Stimulated activated CD4-positive, alpha-beta T cell treated with anti-CD3 and anti-CD28 coated beads, Interleukin-2, amount 100 ng/mL, for 48 hours (primary cell): ENCODE measurements at places on chromosomes 11 and 22.
A peak's percentile ranks its signal among the peaks of the same experiment; 100 is the strongest.

DNA sequence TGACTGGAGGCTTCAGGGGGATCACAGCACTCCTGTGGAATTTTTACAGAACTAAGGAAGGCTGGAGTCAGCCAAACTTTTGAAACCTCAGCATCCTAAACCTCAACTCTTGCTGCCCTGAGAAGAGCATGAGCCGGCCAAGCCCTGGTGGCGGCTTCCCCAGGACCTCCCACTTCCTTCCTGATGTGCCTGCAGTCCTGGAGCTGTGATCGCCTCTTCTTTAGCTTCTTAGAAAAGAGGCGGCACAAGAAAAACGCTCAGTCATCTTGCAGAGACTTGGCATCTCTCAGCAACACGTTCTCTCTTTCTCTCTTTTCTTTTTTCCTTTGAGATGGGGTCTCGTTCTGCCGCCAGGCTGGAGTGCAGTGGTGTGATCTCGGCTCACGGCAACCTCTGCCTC, 40.4 kb upstream of the AMPD3 start:
- DNase-seq, result no peak

DNA sequence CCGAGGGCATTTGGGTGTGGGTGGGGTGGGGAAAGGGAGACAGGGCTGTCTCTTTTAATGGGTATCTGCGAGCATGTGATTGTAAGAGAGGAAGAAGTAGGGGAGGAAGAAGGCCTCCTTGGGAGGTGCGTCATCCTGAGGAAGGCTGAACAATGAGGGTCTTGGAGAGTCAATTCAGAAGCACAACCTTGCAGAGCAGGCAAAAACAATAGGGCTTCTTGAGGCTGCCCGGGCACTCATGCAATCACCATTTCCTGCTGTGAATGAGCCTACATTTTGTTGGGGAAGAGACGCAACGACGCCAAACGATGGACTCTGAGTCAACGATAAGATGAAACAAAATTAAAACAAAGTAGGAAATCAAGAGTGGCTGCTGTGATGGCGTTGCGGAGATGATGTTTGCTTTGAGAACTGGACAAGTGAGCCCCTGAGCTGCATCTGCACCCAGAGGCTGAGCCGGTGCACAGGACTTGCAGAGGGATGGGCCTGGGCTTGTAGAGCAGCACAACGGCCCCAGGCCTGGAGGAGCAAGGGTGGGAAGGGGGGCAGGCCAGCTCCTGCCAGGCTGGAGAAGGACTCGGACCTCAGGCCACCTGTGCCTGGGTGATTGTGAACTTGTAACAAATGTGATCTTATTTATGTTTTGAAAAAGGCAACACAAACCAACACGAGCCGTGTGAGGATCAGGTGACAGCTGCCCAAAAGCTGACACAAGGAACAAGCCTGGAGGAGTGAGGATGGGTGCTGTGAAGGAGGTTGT, 92.3 kb upstream of the B3GAT1 start:
- DNase-seq, result no peak

DNA sequence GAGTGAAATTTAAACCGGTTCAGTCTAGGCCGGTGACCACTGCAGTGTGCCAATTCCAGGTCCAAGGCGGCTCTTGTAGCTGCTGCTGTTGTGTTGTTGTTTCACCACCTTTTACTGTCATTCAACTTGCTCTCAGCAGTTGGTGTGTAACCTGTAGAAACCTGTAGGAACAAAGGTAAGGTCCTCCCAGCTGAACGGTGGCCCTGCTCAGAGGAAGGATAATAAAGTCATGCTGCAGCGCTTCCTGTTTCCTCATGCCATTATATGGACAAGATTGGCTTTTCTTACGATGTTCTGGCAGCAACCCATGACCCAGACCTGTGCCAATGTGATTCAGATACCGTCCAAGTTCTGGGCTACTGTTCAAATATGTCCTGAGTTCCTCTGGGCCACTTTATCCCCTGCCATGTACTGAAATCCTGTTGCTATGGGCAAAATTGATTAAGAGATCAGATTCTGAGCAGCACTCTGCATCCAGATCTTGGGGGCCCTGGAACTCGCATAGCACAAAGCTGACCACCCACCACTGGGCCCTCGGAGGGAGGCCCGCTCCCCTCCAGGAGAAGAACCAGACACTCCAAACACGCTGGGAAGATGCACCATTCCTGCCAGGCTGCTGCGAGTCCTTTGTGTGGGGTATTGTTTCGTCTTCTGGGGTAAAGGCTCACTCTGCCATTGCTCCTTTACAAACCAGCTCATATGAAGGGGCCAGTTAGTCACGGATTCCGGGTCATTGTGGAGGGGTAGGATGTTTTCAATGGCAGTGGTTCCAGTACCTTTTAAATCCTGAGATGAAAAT, 13.2 kb downstream of the FAM181B start:
- no peak for DNase-seq

- no peak for DNase-seq
These were observed 59.6 kb upstream of the PPARA start for GRCh38 chr22:46090631-46091201.

DNA sequence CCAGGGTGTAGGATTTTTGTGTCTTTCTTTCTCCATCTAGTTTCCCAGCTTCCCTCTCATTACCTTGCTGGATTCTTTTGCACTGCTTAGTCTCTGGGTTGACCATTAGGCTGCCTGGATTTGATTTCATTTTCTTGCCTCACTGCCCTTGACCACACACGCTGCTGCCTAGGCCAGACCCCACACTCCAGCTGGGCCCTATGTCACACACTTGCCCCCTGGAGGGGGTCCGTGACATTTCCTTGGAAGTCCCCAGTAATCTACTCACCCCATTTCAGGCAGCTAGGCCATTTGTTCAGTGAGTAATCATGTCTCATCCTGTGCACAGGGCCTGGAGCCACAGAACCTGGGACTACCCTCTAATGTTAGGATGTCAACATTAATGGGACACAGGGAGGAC, 81.9 kb upstream of the SPON1 start:
- no peak for DNase-seq

DNA sequence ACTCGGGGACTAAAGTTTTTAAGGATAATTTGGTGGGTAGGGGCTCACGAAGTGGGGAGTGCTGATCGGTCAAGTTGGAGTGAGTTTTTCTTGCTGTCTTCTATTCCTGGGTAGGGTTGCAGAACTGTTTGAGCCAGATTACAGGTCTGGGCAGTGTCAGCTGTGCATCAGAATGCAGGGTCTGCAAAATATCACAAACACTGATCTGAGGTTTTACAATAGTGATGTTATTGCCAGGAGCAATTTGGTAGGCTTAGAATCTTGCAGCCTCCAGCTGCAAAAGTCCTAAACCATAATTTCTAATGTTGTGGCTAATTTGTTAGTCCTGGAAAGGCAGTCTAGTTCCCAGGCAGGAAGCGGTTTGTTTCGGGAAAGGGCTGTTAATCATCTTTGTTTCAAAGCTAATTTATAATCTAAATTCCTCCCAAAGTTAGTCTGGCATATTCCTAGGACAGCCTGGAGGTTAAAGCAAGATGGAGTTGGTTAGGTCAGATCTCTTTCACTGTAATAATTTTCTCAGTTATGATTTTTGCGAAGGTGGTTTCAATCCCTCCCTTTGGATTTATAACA, 39.7 kb upstream of the CALCA start:
- no peak for DNase-seq

DNA sequence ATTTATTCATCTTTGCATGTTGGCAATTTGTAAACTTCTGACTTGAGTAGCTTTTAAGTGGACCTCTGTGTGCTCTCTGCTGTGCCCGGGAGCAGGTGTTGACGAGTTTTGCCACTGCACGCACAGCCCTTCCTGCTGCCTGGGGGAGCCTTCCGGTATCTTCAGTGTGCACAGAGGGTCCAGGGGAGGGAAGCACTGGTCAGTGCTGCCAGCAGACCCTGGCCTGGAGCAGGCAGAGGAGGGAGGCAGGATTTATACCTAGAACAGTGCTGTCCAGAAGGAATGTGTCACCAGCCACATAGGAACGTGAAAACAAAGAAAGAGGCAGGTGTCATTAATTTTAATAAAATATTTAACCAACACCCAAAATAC, 403.6 kb downstream of the TBC1D22A start:
- DNase-seq, result no peak

- DNase-seq, result no peak
These were observed 11.5 kb upstream of the KCTD14 start for GRCh38 chr11:78034623-78035022.

GRCh38 chr11:119307974-119308373, 9.0 kb downstream of the MCAM start:
- no peak for DNase-seq

GRCh38 chr22:33535937-33536875, 384.1 kb downstream of the LARGE1 start:
- no peak for DNase-seq

DNA sequence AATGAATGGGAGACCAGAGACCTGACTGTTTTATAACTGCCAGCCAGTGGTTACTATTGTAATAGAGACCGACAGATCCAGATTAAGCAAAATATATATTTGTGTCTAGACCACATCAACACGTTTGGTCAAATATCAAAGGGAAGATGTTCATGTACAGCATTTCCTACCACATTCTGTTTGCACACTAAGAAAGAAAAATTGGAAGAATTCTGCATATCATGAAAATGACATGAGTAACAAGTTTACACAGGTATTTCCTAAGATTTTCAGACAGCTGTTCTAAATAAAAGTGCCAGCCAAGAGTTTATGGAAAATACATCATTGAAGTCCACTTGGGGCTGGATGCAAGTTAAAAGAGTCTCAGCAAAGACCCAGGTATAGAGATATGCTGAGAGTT, 145.5 kb upstream of the ANO3 start:
- no peak for DNase-seq

GRCh38 chr11:95736809-95737208, 52.8 kb downstream of the FAM76B start:
- DNase-seq, result no peak

DNA sequence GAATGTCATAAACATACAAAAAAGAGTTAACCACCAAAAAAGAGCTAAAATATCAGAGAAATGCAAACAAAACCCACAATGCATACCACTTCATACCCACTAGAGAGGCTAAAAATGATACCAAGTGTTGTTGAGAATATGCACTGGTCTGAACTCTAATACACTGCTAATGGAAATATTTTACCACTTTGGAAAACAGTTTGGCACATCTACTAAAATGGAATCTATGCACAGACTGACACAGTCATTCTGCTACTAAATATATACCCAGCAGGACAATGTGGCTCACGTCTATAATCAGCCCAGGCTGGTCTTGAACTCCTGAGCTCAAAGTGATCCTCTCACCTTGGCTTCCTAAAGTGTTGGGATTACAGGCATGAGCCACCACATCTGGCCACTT, 18.0 kb downstream of the MAPK1 start:
- no peak for DNase-seq

GRCh38 chr22:31929167-31929930, 15.0 kb upstream of the YWHAH start:
- DNase-seq, result no peak

DNA sequence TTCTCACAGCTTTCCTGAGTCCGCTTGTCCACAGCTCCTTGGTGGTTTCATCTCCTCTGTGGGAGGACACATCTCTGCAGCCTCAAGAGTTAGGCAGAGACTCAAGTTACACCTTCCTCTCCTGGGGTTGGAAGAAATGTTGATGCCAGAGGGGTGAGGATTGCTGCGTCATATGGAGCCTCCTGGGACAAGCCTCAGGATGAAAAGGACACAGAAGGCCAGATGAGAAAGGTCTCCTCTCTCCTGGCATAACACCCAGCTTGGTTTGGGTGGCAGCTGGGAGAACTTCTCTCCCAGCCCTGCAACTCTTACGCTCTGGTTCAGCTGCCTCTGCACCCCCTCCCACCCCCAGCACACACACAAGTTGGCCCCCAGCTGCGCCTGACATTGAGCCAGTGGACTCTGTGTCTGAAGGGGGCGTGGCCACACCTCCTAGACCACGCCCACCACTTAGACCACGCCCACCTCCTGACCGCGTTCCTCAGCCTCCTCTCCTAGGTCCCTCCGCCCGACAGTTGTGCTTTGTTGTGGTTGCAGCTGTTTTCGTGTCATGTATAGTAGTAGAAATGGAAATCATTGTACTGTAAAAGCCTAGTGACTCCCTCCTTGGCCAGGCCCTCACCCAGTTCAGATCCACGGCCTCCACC, 11.7 kb downstream of the RASD2 start:
- DNase-seq, result peak; percentile 84

DNA sequence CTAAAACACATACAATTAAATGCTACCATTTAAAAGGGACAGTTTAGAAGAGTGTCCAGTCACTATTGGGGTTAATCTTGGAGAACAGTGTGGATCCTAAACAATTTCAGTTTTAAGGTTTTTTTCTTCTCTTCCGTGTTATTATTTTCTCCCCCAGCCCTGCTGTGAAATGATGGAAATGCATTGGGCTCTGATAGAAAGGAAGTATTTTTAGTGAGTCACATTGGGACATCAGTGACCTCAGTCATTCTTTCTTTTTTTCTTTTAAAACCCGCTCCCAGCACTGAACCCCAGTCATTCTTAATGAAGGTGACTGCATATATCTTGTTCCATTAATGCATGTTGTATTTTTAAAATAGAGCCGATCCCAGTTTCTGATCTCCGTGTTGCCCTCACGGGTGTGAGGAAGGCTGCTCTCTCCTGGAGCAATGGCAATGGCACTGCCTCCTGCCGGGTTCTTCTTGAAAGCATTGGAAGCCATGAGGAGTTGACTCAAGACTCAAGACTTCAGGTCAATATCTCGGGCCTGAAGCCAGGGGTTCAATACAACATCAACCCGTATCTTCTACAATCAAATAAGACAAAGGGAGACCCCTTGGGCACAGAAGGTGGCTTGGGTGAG, 93.2 kb upstream of the OR4B1 start:
- DNase-seq, result no peak

- DNase-seq, result no peak
These were observed 1.5 kb downstream of the BEST1 start for GRCh38 chr11:61951484-61952135.

DNA sequence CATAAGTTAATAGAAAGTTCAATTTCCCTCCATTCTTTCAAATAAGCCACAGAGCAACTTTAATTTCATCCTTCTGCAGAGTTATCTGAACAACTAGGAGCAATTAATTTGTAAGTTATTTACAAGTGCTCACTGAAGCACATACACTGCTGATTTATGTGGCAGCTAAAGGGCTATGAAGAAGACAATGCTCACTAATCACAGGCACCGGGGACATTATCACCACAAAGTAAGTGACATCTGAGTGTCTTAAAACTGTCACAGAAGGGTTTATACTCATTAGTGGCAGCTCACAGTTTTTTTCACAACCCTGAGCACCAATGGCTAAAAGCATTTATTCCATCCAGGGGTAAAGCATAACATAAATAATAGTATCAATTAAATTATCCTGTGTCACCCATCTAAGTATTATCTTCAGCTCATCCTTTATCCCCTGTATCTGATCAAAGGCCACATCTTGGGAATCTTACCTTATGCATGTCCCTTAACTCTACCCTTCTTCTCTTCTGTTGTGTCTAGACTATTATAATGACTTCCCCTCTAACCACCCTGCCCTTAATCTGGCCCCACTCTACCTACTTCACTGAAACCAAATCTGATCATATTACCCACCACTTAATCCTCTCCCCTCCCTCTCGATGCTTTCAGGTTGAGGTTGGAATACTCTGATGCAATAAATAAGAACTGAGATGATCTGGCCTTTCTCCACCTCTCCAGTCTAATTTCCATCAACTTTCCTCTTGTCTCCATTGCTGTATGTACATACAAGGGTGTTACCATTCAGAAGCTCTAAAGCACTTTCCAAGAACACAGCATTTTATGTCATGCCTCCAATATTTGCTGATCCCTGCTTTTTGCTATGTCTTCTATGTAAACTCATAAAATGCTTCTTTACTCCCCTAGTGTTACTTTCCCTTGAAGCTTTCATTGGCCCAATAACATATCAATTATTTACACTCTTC, 252.7 kb downstream of the CASP12 start:
- DNase-seq, result no peak

GRCh38 chr11:74033046-74033445, 24.2 kb upstream of the UCP3 start:
- no peak for DNase-seq

GRCh38 chr22:41568811-41569210, 8.0 kb downstream of the CSDC2 start:
- DNase-seq, result no peak
